ENCODE measurements at places on chromosomes 7 and 10. TPM values are rescaled to one million over a fixed set of nuclear protein-coding genes. Genes with fewer than 3 reads are reported as not detected.
A peak's percentile ranks its signal among the peaks of the same experiment; 100 is the strongest.

DNA sequence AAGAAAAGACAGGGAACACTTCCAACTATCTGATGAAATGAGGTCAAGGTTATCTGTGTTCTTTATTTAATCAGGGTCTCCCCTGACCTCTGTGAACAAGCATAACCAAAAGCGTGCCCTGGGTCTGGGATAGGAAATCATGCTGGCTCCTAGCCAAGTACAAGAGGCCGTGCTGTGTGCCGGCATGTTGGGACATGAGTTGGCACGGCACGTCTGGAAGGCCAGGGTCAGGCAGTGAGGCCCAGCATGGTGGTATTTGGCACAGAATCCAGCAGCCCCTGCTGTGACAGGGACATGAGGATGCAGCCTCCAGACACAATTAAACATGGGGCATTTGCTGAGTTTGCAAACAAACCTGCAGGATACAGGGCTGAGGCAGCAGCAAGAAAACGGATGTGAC lies 320.4 kb downstream of the PLXNA4 start:
- no peak for DNase-seq

CFAP46 gene
- not detected for total RNA-seq

C10orf143 gene
- total RNA-seq = 3.3 TPM

WIPF3 gene
- total RNA-seq = not detected

DNA sequence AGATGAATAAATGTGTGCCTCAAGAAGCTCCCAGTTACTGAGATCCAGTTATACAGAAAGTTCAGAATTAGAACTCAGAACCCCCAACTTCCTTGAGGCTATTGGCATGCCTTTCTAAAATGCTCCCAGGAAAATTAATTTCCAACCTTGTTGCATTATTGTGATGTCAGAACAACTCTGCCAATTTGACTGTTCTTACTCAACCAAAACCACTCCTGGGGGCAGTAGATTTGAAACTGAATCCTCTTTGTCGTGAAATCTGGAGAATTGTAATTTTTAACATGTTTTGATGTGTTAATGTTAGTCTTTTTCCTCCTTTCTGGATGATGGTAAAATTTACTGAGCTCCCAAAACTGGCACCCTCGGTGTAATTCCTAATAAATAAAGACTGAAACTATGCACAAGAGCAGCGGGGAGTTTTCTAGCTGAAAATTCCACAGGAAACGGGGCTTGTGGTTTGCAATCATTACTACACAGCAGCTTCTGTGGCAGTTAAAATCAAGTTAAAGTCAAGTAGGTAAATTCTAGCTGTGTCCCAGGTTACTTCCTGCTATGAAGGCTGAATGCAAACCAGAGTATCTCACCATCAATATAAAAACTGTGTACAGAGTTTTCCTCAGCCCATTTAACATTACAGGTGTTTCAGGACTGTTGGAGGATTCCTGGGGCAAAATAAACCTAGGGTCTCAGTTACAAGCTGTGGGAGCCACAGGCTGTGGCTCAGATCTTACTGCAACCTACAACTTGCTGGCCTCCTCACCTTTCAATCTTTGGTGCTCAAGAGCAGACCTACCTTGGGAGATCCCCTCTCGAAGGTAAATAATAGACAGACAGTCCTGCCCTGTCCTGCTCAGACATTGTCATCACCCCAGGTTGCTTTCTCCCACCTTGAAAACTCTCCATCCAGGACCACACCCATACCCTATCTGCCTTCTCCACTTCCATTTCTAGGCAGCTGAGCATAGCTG lies 156.3 kb upstream of the KMT2E start:
- DNase-seq = peak; percentile 30

CNNM1 gene
- 0.81 TPM for total RNA-seq

DNA sequence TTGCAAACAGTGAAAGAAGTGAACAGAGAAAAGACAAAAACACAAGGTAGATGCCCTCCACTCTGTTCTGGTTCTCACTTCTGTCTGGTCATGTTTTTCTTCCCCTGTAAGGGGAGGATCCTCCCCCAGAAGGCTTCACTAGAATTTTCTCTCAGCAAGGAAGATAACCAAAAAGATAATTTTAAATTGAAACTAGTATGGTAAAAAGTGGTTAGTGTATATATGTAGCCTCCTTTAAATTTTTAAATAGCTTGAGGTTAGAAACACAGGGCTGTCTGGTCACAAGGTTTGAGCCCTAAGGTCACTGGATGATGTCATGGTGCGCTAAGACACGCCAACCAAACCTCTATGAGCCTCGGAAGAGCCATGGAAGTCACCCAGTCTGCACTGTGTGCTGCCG lies 5.6 kb upstream of the PKD1L1 start:
- no peak for DNase-seq

ANXA8 gene
- not detected for total RNA-seq

DNA sequence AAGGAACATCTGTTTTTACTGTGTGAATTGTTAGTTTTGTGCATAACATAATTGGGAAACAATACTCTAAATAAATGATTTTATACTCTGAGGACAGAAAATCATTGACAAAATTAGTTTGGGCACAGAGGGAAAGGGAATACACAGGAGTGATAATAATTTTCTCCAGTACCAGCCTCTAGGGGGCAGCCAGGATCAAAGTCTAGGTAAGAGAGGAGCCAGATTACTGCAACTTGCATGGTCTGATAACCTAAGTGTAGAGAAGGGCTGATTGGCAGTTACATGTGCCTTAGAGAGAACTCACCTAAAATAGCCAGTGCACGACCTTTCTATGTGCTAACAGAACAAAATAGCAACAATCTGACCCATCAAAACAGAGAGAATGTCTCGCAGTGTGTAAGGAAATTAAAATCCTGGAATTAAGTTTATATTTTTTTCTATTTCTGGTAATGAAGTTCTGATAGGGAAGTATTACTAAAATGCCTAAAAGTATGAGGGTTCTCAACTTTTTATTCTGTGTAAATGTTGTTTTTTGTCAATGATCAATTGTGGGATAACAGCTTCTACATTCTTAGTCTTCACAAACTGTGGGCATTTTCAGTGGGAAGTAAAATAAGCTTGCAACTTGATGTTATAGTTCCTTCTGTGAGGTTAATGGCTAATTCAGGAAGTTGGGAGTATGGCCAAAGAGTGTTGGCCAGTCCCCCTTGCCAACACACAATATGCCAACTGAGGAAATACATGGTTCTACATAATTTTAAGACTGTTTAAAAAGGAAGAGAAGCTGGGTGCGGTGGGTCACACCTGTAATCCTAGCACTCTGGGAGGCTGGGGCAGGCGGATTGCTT lies 66.4 kb downstream of the EXOC6 start:
- DNase-seq = peak; percentile 68

- no peak for DNase-seq
These were observed 21.1 kb downstream of the CCDC126 start for GRCh38 chr7:23618241-23618640.

DNA sequence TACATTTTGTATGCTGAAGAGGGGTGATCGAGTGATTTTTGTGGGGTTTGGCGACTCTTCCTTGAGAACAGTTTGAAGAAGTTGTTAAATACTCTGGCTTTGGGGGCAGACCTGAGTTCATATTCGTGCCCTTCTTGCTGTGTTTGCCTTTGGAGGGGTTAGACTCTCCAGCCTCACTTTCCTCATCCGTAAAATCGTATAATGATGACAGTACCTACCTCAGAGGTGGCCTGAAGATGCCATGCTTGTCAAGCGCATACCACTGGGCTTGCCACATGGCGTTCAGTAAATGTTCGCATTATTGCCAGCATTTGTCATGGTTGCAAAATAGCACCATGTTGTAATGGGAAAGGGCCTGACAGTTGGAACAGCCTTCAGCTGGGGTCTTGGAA lies 1.3 kb downstream of the STK17A start:
- peak; percentile 69 for DNase-seq

- no peak for DNase-seq
These were observed 161.0 kb downstream of the GRID1 start for GRCh38 chr10:86205306-86206239.

GRCh38 chr10:98994030-98994429 lies 241.6 kb downstream of the HPSE2 start:
- DNase-seq = no peak

KLLN gene
- 0.21 TPM for total RNA-seq

ADAM12 gene
- not detected for total RNA-seq

DNA sequence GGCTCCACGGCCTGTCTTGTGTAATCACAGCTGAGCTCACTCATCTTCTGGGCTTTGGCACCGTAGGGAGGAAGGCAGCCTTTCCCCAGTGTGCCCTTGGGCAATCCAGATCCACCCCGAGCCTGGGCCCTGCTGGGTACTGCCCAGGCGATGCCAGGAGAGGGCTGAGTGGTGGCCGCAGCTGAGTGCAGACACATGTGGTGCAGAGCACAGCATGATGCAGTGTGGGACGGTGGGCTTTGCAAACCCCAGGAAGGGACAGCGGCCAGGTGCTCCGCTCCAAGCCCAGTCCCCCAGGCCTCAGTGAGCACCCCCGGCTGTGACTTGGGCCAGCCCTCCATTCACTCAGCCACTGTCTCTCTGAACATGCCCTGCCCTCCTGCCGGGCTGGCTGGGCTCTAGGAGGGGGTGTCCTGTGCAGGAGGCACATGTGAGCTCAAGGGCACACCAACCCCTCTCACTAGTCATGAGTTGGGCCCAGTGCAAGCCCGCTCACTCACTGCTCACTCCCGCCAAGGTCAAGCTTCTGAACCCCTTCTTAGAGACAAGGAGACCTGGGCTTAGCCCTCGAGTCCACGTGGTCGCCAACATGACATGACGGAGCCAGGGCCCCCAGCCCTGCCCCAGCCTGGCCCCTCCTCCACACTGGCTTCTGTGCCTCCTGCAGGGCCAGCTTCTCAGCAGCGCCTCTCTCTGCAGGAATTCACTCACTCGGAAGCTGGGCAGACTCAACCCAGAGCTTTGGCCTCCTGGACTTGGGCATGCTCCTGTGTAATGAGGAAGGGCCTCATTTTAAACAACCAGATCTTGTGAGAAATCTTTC lies 77.5 kb upstream of the INSIG1 start:
- no peak for DNase-seq

INHBA gene
- not detected for total RNA-seq

- no peak for DNase-seq
These were observed 148.8 kb downstream of the SNX10 start for GRCh38 chr7:26440233-26441001.

RARRES2 gene
- total RNA-seq = not detected

GRCh38 chr7:27174874-27175625 lies 930 bp upstream of the HOXA10 start:
- DNase-seq = peak; percentile 2

CACNB2 gene
- not detected for total RNA-seq

DNA sequence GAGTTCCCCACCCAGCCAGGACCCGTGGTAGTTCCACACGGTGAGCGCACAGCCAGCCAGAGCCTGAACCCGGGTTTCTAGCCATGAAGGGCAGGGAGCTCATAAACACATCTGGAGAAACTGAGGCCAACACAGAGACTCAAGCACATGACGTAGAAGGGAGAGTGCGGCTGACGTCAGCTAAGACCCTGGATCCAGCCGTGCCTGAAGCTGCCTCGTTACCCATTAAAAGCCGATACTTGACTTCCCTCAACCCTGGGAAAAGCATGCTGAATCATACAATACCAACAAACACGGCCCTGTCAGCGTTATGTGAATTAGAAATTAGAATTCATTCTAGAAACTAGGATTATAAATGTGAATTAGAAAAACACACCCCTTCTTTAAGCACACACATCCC lies 65.2 kb upstream of the PDGFA start:
- DNase-seq = no peak

DNA sequence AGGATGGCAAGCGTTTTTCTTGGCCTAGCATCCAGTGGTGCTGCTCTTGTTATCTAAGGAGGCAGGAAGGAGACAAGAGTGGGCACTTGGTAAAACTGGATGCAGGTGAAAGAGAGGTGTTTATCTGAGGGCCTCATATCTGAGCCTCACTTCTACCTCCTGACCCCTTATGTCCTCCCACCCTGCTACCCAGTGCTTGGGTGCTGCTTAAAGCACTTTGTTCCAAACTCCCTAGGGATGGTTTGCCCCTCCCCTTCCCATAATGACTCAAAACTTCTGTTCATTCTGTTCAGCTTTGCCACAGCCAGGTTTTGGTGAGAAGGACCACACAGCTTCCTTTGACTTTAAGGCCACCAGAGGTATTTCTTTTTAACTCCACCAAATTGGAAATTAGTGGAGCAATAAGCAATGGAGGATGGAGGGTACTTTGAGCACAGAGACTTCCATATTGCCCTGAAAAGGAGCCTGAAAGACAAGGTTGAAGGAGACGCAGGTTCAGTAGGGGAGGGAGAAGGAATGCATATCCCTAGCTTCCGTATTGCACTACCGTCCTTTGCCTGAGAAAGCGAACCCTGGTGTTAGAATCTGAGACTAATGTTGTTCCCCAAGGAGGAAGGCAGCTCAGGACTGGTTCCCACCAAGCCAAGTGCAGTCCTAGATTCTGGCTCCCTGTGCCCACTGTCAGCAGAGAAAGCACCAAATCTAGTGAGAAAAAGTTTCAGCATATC lies 30.1 kb downstream of the ENTPD1 start:
- no peak for DNase-seq

DNA sequence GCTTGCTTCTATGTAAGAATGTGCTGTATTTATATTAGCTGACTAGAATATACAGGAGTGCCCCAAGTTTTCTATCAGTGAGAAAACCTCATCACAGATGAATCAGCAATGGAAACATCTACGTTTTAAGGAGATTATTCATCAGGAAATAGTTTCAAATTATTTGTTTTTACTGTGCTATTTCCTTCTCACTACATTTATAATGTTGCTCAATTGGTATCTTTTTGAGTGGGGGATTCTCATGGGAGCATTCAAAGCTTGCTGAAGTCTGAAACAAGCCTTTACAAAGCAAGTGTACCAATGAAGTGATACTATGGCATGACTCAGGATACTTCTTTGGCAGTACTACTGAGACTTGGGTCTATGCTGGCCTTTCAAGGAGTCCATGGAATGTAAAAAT lies 191.1 kb upstream of the SLC26A5 start:
- DNase-seq = no peak

VWA2 gene
- total RNA-seq = not detected

- no peak for DNase-seq
These were observed 1006.5 kb downstream of the KCNMA1 start for GRCh38 chr10:76631036-76631670.

MRLN gene
- not detected for total RNA-seq

- no peak for DNase-seq
These were observed 11.7 kb upstream of the CPA4 start for GRCh38 chr7:130281260-130281659.

SSBP1 gene
- 230 TPM for total RNA-seq

DNA sequence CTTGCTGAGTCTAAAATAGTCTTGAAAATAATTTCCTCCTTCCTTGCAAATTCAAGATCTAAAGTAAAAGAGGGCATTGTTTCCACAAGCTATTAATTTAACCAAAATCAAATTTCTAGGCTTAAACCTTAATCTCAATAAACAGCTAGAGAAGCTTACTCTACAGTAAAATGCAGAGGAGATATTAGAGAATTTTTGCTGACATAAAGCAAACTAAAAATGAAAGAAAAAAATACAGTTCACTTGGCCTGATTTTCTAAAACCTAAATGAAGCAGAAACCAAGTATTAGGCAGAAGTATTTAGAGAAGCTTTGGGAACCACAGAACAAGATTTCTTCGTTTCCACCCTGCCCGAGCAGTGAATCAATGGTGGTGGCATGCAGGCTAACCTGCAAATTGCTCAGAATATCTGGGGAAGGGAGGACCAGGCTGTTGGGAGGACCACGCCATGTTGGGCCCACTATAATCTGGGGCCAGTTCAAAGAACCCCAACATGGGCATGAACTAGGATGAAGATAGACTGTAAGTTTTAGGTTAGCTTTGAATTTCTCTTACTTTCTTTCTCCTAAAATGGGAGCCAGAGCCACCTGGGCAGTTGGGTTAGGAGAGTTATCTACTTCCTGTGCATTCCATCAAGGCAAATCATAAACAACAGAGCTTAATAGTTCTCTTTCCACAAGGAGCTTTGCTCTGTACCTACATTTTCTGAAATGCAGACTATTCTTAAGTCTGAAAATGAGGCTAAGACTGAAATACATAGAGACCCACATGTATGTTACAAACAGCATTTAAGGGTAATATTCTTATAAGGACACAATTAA lies 4.1 kb downstream of the LAMB1 start:
- DNase-seq = no peak

ASAH2 gene
- total RNA-seq = 5.0 TPM

All from activated naive CD4-positive, alpha-beta T cell treated with anti-CD3 and anti-CD28 coated beads for 36 hours (primary cell).